ENCODE measurements at places on chromosomes 6 and 20. TPM values are rescaled to one million over a fixed set of nuclear protein-coding genes. Genes with fewer than 3 reads are reported as not detected.

RIMS1 gene
- total RNA-seq = 0.55 TPM

SUMO4 gene
- 1.3 TPM for total RNA-seq

SLC52A3 gene
- 2.6 TPM for total RNA-seq

NKX2-2 gene
- not detected for total RNA-seq

- DNase-seq = no peak
Observed at GRCh38 chr6:165091121-165091785, 218.2 kb downstream of the C6orf118 start.

DNA sequence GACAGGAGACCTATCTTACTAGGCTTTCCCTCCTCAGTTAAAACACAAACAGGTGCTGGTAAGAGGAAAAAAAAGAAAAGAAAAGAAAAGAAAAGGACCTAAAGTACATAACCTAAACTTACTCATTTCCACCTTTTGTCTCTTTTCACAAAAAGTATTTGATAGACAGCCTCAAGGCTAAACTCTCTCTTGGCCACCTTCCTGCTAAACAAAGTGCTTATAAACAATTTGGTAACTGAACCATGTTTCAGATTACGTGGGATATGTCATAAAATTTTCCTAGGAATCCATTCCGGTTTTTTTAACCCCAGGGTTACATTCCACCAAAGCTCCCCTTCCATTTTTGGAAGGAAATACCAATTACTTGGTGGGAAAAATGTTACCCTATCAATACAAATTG is 109.0 kb downstream of the PRND start:
- no peak for DNase-seq

DNA sequence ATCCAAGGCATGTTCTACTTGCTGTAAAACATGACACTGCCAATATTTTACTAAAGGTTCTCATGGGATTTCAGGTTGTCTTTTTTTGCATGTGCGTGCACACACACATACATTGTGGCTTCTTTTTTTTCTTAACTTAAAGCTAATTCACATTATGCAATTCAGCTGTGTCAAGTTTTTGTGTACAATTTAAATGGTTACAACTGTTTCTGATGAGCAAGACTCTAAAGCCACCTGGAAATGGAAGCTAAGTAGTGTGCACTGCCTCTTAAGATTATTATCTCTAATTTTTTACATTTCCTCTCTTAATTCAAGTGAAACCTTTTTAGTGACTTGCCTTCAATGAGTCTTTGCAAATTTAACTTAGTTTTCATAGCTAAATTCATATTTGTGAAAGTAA is 75.3 kb downstream of the TULP4 start:
- no peak for DNase-seq

- no peak for DNase-seq
Observed at GRCh38 chr6:56863366-56863765, 91.5 kb upstream of the BEND6 start.

DNA sequence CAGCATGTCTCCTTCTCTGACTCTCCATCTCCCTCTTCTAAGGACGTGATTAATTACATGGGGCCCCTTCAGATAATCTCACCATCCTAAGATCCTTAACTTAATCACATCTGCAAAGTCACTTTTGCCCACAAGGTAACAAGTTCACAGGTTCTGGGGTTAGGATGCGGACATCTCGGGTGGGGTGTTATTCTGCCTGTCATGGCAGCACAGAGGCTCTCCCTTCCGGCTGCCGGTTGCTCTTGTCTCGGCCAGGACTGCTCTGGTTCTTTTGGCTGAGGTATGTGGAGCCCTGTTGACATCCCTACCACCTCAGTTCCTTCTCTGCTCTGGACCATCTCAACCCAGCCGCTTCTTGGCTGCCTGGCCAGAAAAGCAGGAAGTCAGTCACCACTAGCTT is 4.2 kb upstream of the CST11 start:
- no peak for DNase-seq

GRCh38 chr20:32806356-32806755 is 13.4 kb upstream of the MAPRE1 start:
- no peak for DNase-seq

DNA sequence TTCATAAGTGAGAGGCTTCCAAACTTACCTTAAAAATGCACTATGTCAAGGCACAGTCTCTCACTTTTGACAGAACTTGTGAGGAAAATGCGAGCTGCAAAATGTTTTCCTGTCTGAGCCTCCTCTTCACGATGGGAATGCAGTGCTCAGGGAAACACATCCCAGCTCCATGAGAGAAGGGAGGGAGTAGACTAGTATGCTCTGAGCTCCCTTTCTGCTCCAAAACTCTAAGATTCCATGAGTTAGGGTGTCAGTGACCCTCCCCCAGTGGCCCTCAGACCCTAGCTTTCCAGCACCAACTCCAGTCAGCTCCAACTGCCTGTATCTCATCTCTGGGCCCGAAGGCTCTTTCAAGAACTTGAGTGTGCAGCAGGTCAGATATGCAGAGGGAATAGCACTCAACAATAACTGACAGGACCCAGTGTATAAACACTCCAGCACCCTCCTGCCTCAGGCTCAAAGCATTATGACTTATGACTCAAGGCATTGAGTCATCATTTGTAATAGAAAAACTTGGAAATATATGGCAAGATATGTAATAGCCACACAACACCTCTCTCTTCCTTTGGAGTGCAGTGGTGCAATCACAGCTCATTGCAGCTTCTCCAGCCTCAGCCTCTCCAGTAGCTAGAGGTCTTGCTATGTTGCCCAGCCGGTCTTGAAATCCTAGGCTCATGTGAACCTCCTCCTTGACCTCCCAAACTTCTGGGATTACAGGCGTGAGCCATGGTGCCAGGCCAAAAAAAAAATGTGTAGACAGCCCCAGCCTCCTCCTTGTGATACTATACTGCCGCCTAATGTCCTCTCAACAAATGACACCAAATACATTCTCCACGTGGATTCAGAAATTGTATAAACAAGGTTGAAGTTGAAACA is 16.7 kb upstream of the ENTPD6 start:
- no peak for DNase-seq

GRCh38 chr6:5203546-5203945 is 57.2 kb downstream of the LYRM4 start:
- DNase-seq = no peak
